ENCODE measurements at places on chromosomes 7 and 10.
A peak's percentile ranks its signal among the peaks of the same experiment; 100 is the strongest.

- peak; percentile 36 for DNase-seq
These were observed 17.8 kb downstream of the NPSR1 start for GRCh38 chr7:34675749-34676374.

- DNase-seq: no peak
These were observed 82.5 kb upstream of the CREB5 start for GRCh38 chr7:28329661-28330363.

DNA sequence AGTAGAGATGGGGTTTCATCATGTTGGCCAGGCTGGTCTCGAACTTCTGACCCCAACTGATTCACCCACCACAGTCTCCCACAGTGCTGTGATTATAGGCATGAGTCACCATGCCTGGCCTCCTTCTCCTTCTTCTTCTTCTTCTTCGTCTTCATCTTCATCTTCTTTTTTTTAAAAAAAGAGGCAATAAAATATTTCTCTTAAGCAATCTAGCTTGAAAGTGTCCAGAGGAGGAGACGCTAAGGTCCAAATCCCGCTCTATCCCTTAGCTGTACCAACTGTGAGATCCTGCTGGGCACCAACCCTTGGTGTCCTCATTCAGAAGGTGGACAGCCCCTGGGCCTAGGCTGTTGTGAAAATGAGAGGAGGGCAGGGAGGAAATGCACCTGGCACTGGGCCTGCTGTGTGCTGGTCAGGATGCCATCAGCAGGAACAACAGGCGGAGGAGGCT is 13.9 kb upstream of the PSAP start:
- DNase-seq: no peak

DNA sequence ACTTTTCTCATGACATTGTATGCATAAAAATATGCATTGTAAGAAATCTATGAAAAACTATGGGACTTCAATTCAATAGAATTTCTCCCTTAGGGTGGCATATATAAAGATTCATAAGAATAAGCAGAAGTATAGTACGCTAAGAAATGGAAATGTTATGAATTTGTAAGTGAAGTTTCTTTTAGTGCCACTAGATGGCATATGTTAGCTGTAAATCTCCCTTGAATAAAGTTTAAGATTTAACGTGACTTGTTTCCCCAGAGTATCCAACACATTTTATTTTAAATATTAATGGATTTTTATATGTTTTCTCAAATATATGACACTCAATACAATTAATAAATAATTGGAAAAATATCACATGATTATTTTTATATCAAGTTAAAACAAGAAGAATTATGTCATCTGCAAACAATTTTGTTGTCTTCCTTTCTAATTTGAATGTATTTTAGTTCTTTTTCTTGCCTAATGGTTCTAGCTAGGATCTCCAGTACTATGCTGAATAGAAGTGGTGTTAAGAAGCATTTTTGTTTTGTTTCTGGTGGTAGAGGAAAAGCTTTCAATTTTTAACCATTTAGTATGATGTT is 287.2 kb downstream of the HGF start:
- DNase-seq: peak; percentile 65

- DNase-seq: no peak
These were observed 51.0 kb downstream of the FBXW4 start for GRCh38 chr10:101644002-101644401.

DNA sequence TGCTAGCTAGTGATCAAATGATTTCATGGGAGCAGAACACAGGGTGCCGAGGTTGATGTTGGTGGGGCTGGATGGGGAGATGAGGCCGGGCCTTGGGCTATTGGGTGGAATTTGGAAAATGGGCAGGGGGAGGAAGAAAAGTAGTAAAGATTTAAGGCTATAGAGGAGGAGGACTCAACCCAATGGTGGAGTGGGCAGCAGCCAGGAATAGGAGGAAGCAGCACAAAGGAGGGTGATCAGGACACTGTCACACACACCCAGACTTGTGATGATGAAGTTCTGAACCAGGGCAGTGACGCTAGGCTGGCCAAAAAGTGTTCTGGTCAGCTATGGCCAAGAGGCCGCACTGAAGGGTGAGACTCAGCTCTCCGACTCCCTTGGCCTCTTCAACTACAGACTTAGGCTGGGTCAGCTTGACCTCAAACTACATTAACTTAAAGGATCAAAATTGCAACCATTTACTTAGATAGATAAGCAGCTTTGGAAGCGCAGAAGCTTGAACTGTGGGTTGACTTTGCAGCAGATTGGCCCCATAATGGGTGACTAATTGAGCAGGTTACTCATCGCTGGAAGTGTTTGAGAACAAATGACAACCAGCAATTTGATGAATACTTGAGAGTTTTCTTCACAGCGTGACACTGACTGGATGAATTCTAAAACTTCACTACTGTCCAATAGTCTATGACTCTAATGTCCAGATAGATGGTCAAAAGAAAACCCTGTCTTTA is 29.4 kb upstream of the GPR26 start:
- no peak for DNase-seq

- no peak for DNase-seq
These were observed 377.0 kb downstream of the TCERG1L start for GRCh38 chr10:130934293-130935127.

- DNase-seq: no peak
These were observed 5.4 kb downstream of the BRI3 start for GRCh38 chr7:98286701-98287485.

GRCh38 chr10:130179640-130180039 is 43.4 kb downstream of the GLRX3 start:
- no peak for DNase-seq

Data from NCI-H1694 treated with DMSO at 0.1 percent for 48 hours (cell line).